Stimulated activated CD8-positive, alpha-beta memory T cell treated with anti-CD3 and anti-CD28 coated beads, Interleukin-7, amount 100 ng/mL, for 1 hour (primary cell): ENCODE measurements at places on chromosomes 11 and 22.

GRCh38 chr22:20610243-20610686 is 102.9 kb downstream of the MED15 start:
- no peak for DNase-seq

DNA sequence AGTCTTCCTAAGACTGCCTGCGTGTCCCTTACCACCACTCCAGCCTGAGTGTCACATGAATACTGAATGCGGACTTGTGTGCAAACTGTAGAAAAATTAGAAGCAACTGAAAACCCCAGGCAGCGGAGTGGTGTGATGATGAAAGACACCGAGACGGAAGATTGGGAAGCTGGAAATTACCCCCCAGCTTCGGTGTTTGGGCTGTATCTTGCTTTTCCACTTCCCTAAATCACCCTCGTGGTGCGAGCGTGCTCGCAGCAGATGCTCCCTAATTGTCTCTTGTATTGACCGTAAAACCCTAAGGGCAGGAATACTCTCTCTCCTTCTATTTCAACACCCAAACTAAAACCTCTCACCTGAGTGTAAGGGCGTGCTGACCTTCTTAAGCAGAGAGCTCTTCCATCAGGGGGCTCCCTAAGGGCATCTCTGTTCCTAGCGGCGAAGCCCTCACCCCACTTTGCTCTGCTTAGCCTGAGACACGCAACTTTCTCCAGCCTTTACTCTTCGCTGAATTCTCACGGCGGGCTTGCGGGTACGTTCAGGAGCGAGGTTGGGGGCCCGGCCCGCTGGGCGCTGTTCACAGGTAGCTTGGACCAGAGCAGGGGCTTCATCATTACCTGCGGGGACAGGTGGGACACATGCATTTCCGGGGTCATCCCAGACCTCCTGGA is 62.4 kb downstream of the CRYBB2 start:
- no peak for DNase-seq

- DNase-seq = no peak
Observed at GRCh38 chr11:102026959-102027358, 20.3 kb upstream of the CFAP300 start.

- no peak for DNase-seq
Observed at GRCh38 chr22:17732251-17732854, 41.9 kb downstream of the BID start.

DNA sequence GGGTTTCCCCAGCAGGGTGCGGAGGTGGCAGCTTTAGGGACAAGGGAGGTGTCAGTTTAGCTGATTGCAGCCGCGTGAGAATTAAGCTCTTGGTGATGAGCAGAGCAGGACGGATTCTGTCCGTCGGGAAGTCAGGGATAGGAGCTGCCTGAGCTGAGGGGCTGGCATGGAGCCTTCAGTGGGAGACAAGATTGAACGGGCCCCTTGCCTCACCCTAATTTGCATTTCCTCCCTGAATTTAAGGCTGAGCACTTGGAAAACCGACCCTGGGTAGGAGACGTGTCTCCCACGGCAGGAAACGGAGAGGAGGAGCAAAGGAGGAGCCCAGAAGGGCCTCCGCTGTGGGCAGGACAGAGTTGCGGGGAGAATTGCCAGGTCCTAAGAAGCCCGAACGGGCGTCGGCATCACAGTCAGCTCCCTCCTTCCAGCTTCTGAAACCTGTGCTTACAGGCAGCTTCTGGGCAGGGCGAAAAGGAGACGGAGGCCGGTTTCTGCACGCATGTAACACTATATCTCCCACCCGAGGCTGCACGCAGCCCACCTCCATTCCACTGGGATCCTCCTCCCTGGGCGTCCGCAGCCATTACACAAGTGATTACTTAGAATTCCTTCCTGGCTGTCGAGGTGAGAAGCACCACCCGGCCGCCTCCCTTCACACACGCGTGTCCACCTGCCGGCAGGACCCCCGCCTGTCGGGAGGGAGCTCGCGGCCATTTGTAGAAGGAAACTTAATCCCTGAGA is 345.8 kb downstream of the BRD1 start:
- no peak for DNase-seq

DNA sequence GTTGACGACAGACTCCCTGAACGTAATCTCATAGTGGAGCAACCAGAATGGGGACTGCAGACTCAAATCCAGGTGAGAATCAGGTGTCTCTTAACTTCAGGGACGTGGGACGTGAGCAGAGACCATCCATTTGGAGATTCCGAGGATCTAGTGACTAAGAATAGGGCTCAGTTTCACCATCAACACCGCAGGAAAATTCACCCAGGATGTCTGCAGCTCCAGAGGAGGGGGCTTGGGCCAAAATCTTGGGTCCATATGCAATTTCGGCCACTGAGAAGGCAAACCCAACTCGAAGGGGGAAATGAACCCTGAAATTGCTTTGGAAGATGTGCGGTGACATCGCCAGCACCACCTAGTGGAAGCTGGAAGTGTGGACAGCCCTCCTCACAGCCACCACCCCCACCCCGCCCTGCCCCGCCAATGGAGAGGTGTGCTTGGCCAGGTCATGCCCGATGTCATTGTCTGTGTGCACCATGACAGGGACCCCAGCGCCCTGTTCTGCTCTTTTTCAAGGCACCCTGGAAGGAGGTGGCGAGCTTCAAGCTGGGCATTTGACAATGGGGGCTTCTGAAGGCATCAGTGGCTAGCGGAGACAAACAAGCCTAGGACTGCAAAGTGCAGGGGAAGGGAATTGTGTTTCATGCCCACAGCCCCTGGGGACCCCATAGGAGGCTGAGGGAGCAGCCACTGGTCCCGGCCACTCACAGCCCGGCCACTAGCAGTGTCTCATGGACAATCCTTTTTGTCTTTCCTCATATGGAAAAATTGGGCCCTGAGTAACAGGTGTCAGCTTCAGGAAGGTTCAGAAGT is 24.8 kb downstream of the APOL1 start:
- peak; percentile 31 for DNase-seq

DNA sequence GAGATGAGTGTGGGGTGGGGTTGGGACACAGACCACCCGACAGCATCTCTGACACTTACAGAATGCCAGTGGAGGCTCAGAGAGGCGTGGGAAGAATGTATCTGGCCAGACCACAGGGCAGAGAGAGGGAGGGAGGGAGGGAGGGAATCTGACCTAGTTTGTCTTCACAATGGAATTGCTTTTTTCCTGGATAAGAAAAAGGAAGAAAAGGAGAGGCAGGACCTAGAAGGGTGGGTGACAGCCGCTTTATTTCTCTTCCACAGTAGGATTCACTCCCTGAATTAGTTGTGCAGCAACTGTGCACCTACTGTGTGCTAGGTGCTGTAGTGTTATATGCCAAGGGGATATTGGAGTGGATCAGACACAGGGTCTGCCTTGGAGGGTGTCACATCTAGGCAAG is 3.7 kb downstream of the KCNK4 start:
- DNase-seq = no peak

DNA sequence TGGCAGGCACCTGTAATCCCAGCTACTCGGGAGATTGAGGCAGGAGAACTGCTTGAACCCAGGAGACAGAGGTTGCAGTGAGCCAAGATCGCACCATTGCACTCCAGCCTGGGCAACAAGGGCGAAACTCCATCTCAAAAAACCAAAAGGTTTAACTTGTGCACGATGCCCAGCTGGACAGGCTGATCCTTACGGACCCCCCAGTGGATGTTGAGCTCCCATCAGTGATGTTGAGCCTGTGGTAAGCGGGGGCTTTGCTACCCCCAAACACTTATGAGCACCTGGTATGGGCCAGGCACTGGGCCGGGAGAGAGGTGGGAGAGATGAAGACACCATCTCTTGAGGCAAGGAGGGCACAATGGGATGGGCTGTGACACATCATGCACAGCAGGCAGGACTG is 7.4 kb upstream of the SERPIND1 start:
- no peak for DNase-seq

DNA sequence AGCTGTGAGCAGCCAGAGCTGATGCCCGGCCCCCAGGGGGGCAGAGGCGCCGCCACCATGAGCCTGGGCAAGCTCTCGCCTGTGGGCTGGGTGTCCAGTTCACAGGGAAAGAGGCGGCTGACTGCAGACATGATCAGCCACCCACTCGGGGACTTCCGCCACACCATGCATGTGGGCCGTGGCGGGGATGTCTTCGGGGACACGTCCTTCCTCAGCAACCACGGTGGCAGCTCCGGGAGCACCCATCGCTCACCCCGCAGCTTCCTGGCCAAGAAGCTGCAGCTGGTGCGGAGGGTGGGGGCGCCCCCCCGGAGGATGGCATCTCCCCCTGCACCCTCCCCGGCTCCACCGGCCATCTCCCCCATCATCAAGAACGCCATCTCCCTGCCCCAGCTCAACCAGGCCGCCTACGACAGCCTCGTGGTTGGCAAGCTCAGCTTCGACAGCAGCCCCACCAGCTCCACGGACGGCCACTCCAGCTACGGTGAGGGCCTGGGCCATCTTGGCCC is 6.1 kb downstream of the CDC42EP1 start:
- DNase-seq = no peak

- DNase-seq = no peak
Observed at GRCh38 chr11:9145283-9145682, 53.9 kb upstream of the SCUBE2 start.

DNA sequence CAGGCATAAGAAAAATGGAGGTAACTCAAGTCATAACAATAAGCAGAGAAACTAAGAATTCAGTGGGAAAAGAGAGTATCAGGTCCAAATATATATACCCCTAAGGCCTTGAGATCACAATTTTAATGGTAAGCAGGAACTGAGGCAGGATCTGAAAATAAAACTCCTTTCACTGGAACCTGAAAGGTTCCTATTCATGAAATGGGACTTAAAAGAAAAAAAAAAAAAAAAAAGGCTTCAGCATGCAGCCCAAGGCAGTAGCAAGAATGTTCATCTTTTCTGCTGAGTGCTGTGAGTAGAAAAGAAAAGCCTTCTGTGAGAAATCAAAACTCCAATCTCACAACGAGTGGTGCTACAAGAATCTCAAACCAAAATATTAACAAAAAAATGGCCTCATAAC is 75.3 kb downstream of the DLG2 start:
- no peak for DNase-seq

DNA sequence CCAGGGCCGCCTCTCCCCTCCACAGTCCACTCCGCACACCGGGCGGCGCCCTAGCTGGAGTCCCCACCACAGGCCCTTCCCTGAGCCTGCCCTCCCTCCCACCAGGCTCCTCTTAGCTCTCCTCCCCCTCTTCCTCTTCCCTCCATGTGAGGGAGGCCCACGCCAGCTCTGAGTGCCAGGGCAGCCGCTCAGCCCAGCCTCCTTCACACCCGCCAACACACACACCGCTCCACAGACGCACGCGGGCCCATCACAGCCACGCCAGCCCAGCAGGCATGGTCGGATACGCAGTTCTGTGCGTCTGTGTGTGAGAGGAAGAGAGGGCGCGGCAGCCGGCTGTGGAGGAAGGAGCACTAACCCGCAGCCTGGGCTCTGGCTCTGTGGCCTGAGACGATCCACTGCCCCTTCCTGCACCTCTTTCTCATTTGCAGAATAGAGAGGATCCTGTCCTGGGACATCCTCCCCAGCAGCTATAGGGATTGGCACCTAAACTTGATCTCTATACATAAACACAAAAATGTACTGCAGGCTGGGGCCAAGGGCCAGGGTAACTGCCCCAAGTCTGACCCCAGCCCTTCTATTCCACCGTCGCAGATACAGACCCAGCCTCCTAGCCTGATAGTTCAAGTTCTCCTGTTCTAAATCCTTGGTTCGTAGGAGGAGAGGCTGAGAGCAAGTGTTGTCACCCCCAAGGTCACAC is 3.5 kb downstream of the CHRM4 start:
- DNase-seq = no peak

DNA sequence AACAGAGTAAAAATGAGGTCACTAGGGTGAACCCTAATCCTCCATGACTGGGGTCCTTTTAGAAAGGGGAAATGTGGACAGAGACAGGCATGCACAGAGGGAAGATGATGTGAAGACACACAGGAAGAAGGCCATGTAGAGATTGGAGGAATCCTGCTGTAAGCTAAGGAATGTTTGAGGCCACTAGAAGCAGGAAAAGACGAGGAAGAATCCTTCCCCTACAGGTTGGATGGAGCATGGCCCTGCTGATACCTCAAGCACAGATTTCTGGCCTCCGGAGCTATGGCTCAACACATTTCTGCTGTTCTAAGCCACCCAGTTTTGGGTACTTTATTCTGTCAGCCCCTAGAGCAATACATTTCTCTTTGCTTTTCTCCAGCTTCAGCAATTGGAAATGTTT is 486.9 kb downstream of the MIAT start:
- no peak for DNase-seq

GRCh38 chr22:34709641-34710040 is 356.3 kb upstream of the ISX start:
- DNase-seq = no peak

DNA sequence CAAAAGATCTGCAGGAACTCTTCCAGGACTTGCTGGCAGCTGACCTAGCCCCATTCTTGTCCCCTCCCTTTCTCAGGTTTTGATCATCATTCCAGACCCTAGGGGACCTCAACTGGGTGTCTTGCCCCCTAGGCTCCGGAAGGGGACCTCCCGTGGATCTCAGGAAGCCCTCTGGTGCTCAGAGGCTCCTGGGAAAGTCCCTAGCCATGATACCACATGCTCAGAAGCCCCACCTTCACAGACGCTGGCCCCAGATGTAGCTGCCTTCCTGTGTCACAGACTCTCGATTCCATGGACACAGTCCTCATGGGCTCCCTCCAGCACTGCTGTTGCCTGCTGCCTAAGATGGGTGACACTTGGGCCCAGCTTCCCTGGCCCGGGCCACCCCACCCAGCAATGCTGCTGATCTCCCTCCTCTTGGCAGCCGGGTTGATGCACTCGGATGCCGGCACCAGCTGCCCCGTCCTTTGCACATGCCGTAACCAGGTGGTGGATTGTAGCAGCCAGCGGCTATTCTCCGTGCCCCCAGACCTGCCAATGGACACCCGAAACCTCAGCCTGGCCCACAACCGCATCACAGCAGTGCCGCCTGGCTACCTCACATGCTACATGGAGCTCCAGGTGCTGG is at the start of gene LRRC55:
LRRC55 (plus strand) TSS at position 276 of the 628 bp plus-strand sequence; CDS start at position 346, 70 bp downstream.
- DNase-seq = no peak

DNA sequence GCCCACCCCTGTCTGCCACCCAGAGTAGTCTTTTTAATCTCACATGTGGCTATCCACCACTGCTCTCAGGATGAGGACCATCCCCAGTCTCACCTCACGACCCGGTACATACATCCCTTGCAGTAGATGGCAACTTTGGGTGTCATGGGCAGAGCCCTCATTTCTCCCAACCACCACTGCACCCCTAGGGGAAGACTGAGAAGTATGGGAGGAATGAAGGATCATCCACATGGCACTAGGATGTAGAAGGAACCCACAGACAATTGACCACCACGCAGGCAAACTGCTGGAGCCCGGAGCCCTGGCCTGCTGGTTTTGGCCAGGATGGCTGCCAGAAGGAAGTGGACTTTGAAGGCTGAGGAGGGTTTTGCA is 1.9 kb upstream of the SCARF2 start:
- DNase-seq = no peak

GRCh38 chr22:42692239-42693054 is 28.2 kb downstream of the A4GALT start:
- no peak for DNase-seq
